Effector memory CD4-positive, alpha-beta T cell (primary cell): ENCODE measurements at places on chromosomes 1 and 21.

DNA sequence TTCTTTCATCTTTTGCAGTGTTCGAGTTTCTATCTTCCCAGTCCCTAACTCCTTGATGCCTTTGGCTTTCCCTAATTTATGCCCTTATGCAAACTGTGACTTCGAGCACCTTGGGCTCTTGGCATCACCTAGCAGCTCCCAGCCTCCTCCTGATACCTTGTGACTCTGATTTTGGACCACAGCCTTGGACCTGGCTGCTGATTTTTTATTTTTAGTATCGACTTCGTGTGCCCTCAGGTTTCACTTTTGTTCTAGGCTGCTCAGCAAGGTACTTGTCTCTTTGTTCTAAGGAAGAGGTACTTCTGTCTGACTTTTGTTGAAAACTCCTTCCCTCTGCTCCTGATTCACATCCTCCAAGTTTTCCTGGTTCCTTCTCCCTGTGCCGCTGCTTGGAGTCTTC is 69.6 kb upstream of the KCNK1 start:
- no peak for DNase-seq

GRCh38 chr1:241229216-241229615 is 127.8 kb downstream of the RGS7 start:
- no peak for DNase-seq

GRCh38 chr1:27388337-27389005 is 4.0 kb upstream of the GPR3 start:
- DNase-seq = peak; percentile 66

DNA sequence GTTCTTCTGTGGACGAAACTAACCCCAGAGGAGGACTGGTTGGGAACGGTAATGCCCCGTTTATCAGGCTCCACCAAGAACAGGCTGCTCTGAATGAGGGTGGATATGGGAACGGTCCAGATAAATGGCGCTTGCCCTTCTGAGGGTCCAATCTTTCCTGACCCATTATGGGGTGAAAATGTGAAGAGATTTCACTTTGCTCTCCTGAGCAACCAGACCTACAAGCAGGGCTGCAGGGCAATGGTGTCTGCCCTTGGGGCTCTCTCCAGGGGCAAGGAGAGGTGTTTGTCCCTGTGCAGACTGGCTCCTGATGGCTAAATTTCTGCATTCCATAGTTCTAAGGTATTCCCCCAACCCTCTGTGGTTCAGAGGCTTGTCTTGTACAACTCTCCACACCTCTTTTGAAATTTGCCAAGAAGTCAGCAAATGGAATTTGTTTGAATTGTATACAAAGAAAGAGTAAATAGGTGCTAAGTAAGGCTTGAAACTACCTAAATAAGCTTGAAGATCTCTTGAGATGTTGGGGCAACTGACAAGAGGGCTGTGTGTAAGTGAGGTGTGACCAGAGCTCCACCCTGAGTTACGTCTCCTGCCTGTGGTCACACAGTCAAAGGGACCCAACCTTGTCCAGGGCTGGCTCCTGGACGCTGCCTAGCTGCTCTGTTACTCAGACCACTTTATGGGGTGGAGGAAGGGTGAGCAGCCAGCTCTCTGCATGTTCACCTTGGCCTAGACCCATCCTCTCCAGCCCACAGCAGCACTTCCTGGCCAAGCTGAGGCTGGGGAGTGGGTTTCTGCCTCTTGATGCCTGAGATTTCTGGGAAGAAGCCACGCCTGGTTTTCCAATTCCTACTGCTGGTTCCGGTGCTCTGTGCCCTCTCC is 24.8 kb downstream of the SLC2A1 start:
- no peak for DNase-seq

GRCh38 chr1:50335036-50335435 is 88.2 kb downstream of the DMRTA2 start:
- DNase-seq = no peak

DNA sequence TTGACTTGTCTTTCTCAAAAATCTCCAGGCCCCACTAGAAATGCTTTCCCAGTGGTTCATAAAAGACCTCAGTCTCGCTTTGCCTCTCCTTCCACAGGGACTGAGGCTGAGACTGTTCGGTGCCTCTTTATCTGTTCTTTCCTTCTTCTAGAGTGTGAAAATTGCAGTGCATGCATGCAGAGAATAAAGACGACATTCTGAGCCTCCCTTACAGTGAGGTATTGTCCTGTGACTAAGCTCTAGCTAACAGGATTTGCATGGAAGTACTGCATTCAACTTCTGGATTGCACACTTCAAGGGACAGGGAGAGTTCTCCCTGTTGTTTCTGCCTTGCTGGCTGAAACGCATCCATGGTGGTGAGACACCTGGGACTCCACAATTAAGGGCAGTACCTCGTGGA is 69.1 kb downstream of the COLGALT2 start:
- no peak for DNase-seq

GRCh38 chr1:48250572-48250971 is 28.1 kb downstream of the SLC5A9 start:
- no peak for DNase-seq

GRCh38 chr1:30675761-30676160 is 47.6 kb downstream of the MATN1 start:
- DNase-seq = no peak

GRCh38 chr1:65866439-65866838 is 73.7 kb downstream of the PDE4B start:
- DNase-seq = no peak

DNA sequence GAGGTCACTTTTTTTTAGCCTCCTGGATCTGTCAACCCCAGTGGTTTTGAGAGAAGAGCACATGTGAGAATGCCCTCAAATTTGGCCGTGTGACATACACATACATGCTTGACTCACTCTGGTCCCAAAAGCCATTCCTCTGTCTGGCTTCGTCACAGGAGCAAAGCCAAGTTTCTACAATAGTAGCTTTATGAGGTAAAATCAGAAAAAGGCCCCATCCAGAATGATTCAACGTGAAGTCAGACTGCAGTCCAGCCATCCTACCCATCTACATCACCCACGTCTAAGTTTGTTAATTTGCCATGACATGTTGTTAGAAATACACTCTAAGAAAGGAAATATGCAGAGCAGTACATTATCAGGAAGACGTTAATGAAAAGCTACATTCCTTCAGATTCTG is 245.2 kb downstream of the SDCCAG8 start:
- no peak for DNase-seq

DNA sequence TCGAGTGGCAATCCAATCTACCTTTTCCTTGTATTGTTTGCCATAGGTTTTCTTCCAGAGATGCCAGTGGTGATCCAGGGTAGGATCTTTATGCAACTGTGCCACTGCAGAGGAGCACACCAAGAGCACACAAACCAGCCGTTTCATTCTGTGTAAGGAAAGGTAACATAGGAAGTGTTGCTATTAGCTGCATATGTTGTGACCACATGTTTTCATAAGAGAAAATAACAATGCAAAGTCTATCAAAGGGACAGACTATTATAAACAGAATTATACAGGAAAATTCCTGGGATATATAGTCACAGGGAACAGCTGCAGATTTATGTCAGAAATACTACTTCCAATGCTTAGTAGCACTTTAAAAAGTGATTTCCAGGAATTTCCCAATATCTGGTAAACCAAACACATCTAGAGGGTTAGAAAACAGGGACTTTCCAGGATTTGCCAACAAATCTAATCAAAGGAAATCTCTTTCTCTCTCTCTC is 919 bp downstream of the CTSS start:
- no peak for DNase-seq

GRCh38 chr1:200428482-200429205 is 18.8 kb upstream of the ZNF281 start:
- no peak for DNase-seq

GRCh38 chr1:6954591-6954990 is 169.3 kb downstream of the CAMTA1 start:
- DNase-seq = no peak

DNA sequence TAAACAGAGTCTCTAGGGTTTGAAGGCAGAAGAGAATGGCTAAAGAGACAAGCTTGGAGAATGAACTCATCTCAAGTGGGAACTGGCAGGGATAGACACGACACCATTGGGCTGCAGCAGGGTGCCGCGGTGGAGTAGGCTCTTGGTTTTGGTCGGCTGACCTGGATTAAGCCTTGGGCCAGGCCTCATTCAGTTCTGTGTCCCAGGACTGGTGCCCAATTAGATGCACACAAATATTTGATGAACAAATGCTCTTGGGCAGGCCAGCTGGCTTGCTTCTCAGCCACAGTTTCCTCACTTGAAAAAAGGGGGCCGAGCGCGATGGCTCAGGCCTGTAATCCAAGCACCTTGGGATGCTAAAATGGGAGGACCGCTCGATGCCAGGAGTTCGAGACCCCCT is 53.4 kb upstream of the CITED4 start:
- DNase-seq = no peak

GRCh38 chr1:60044881-60045280 is 28.7 kb downstream of the C1orf87 start:
- no peak for DNase-seq

DNA sequence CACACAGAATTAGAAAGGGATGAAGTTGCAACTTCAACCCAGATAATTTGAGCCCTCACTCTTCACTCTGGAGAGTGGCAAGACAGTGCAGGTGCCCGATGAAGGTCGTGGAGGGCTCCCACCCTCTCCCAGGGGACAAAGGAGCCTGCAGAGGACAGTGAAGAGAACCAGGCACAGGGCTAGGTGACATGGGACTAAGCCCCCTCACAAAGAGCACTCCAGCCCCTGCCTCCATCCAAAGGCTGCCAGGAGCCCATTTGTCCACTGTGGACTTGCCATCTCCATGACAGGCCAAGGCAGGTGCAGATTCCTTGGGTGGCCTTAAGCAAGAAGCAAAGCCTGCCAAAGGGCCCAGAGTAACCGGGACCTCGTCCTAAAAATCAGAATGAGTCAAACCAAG is 15.1 kb downstream of the ERRFI1 start:
- no peak for DNase-seq

DNA sequence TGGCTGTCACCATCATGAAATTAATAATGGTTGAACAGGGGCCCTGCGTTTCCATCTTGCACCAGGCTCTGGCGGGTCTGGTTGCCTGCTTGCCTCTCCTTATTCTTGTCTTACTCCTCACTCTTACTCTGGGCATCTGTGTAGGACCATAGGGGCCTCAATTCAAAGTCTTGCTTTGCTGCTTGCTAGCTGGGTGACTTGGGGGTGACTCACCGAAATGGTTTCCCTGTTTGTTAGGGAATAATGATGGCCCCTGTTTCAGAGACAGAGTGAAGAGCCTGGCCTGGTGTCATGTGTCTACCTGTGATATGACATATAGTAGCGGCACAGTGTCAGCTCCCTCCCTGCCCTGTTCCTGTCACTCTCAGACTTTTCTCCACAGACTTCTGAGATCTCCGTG is 24.6 kb downstream of the KCNC4 start:
- DNase-seq = no peak

GRCh38 chr1:114156538-114157274 is 3.0 kb upstream of the SYT6 start:
- no peak for DNase-seq

DNA sequence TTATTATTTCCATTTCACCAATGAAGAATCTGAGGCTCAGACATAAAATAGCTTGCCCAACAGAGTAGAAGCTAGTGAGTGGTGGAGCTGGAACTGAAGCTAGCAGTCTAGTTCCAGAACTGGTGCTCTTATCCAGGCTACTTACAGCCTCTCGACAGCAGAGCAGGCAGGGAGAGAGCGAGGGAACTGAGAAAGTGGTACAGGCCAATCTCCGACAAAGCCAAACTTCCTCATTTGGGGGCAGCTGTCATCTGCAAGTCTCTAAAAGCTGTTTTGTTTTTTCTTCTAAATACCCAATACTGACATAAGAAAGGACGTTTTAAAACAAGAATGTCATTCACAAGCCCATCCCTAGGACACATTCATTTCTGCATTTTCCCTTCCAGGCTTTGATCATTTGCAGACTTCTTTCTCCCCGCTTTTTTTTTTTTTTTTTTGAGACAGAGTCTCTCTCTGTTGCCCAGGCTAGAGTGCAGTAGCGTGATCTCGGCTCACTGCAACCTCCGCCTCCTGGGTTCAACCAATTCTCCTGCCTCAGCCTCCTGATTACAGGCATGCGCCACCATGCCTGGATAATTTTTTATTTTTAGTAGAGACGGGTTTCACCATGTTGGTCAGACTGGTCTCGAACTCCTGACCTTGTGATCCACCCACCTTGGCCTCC is 20.0 kb downstream of the YIPF1 start:
- no peak for DNase-seq

GRCh38 chr1:40421431-40422384 is 28.6 kb upstream of the ZFP69B start:
- no peak for DNase-seq

GRCh38 chr21:29114765-29115500 is 15.5 kb upstream of the MAP3K7CL start:
- no peak for DNase-seq

DNA sequence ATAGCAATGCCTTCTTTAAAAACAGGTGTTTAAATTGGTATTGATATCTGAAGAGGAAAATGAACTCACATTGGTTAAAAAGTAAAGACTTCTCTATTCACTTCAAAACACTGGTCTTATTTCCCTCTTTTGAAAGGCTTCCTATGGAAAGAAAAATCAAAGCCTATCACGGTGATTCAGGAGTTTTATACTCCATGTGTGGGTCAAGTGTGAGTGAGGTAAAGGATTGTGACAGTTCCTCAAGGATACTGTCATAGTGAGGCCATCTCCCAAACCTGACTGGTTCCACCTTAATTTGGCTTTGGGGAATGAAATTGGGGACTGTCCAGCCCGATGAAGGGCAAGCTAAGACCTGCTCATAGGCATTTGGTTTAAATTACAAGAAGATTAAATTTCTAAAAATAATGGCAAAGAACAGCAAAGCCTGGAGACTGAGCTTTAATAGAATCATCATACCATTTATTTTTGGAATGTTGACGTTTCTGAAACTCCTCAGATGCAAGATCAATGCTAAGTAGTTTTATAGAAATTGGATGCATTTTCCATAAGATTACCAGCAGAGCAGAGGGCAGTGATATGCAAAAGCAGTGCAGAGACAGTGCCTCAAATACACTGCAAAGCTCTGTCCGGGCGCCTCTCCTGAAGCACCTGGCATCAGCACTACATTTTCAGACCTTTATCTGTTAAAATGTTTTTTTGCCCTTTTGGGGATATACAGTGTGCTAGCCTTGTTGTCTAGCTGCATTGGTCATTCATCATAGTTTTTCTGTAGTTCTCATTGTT is 302.1 kb upstream of the SGIP1 start:
- no peak for DNase-seq
